ENCODE measurements at places on chromosomes 4 and X. TPM values are rescaled to one million over a fixed set of nuclear protein-coding genes. Genes with fewer than 3 reads are reported as not detected.

The NAP1L2 gene
- total RNA-seq: 5.3 TPM

The UGT2B15 gene
- not detected for total RNA-seq

The MAGEC2 gene
- not detected for total RNA-seq

The NDP gene
- total RNA-seq: not detected

The ANOS1 gene
- total RNA-seq: 3.8 TPM

All from lower leg skin (tissue), 4 donors.